ENCODE measurements at places on chromosomes 16 and 17.

DNA sequence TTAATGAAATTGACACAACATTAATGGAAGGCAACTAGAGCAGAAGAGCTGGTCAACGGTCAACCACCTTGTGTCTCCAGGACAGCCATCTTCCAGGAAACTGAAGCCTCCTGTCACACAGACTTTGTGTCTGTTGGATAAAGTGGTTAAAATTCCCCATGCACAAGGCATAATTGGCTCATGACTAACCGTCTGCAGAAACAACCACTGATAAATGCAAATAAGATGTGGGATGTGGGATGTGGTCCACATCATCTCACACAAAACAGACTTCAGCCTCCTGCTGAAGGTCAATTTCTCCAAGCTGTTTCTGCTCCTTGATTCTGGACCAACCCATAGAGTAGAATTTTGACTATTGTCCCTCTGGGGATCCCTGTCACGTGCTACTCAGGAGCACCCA is 26.9 kb upstream of the XYLT1 start:
- no peak for DNase-seq

DNA sequence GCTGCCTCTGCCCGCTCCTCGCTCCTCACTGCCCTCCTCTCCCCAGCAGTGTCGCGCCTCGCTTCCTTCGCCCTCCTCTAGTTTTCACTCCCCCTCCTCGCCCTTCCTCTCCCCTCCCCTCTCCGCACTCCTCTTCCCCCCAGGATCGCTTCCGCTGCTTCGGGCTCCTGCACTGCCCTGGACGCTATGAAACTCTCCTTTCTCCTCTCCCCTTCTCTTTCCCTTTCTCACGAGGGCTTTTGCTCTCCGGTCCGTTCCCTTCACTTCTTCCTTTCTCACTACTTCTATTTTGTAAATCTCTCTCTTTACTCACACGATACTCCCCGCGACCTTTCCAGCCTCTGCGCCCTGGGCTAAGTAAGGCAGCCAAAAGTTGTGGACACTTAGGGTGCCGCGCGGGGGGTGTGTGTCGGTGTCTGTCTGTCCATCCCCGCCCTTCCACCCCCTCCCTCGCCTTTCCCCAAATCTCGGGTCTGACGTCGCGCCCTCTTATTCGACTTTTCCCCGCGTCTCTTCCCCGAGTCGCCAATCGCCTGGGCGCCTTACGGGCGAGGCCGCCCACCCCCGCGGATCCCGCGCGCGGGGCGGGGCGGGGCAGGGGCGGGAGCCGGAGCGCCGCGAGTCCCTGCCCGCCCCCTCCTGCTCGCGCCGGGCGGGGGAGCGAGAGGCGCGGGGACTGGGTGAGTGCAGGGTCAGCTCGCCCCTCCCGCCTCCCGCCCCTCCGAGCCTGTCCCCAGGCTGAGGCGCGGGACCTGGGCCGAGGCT is at the start of gene IRX3:
Gene IRX3 (minus strand): TSS at position 422 of the 765 bp plus-strand sequence. CDS start 737 bp downstream, outside the sequence.
- peak; percentile 94 for DNase-seq

DNA sequence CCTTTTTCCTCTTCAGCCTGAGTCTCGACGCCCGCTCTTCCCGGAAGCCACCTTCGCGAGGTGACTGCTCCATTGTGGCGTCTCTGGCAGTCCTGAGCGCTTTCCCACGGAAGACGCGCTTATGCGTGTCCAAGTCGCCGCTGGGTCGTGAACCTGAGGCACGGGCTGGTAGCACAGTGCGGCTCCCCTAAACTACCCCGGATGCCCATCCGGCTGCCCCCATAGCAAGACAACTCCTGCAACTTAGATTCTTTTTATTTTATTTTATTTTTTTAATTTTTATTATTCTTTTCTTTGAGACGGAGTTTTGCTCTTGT is 2.1 kb upstream of the ESRP2 start:
- no peak for DNase-seq

- DNase-seq: no peak
Observed at GRCh38 chr17:77237232-77238008, 96.7 kb downstream of the SEC14L1 start.

DNA sequence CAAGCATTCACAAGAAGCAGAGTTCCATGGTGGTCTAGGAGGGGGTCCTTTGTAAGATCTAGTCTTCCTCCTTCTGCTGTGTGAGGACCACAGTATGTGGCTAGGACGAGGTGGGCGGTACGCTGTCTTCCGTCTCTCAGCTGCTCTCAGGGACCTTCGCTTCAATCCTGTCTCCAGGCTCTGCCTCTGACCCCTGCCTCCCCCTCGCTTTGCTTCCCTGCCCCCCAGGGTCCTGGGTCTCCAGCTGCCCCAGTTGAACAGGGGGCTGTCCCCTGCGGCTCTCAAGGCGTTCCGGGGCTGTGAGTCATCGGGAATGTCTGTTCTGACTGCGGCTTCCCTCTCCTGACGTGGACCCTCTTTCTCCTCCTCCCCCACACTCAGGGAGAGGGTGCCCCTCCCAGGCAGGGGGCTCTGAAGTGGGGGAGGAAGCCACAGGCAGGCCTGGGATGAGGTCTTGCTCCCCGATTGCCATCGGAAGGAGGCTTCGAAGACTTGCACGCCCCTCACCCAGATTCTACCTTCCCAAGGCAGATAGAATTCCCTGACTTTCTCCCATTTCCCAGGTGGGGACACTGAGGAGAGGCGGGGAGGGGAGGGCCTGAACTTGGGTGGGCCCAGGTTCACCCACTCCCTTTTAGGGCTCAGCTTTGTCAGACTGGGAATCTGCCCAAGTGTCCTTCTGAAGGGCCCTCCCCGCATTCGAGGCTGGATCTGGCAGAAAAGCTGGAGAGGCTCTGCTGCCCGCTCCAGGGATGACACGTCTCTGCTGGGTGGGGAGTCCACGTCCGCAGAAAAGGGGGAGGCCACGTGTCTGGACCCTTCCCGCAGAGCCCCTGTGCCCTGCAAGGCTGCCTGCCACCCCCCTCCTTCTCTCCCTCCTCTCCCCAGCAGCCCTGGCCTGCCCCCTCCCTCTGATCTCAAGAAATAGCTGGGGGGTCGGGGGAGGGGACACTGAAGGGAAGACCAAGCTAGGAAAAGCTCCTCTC is 9.1 kb upstream of the COL1A1 start:
- peak; percentile 99 for DNase-seq

- no peak for DNase-seq
Observed at GRCh38 chr17:68611353-68612208, 10.4 kb upstream of the FAM20A start.

- DNase-seq: peak; percentile 5
Observed at GRCh38 chr17:45677770-45678169, 106.3 kb upstream of the CRHR1 start.

DNA sequence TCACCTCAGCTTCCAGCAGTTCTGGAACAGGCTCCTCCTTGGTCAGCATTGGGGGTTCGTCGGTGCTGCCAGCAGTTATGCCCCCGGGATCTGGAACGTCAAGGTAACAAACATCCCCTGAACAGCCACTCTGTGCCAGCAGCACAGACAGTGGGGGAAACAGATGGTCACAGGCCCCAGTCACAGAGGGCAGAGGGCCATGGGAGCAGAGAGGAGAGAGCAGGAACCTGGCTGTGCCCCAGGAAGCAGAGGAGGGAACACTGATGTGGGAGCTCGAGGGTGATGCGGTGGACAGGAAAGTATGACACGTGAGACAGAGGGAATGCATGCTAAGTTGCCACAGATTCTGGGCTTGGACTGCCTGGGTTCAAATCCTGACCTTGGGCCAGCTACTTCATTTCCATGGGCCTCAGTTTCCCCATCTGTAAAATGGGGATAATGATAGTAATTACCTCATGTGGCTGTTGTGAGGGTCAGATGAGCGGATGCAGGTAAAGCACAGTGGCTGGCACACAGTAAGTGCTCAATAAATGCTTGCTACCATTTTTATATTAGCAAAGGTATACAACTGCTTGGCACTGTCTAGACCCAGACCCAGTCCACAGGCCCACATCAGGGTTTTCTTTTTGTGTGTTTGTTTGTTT is 4.9 kb downstream of the BCL7C start:
- no peak for DNase-seq

DNA sequence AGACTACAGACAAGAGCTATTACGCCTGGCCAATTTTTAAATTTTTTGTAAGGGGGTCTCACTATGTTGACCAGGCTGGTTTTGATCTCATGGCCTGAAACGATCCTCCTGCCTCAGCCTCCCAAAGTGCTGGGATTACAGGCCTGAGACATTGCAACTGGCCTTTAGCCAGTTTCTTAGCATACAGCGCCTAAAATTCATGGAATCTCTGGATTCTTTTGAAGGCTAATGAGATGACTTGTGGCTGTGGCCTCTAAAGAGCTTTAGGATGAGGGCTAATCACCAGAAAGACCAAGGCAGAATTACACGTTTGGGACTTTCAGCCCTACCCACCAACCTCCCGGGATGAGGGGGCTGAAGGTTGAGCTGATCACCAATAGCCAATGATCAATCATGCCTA is 34.6 kb downstream of the AKAP10 start:
- DNase-seq: no peak

DNA sequence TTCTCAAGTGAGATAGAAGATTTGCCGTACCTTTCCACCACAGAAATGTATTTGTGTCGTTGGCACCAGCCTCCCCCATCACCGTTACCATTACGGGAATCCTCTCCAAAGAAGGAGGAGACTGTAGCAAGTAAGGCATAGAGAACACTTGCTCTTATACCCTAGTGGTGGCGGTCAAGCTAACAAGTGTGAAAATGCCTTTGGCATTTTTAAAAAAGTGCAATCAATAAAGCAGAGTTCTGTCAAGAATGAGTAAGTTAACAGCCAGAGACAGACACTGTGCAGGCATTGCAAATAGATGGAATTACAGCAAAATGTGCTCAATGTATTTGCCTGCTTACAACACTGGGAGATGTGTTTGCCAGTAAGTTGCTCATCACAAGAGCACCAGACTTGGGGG is 7.7 kb downstream of the MSL1 start:
- no peak for DNase-seq

GRCh38 chr16:61024180-61024900 is 1011.9 kb downstream of the CDH8 start:
- DNase-seq: no peak

GRCh38 chr17:78092794-78093324 is 35.7 kb downstream of the TMC6 start:
- no peak for DNase-seq

- no peak for DNase-seq
Observed at GRCh38 chr17:83131401-83132011, 52.1 kb downstream of the METRNL start.

- no peak for DNase-seq
Observed at GRCh38 chr17:79561486-79562133, 49.2 kb downstream of the RBFOX3 start.

GRCh38 chr17:13728781-13729180 is 127.1 kb upstream of the HS3ST3A1 start:
- DNase-seq: no peak

GRCh38 chr16:84775262-84775810 is 44.4 kb upstream of the CRISPLD2 start:
- DNase-seq: no peak

GRCh38 chr17:77693776-77694175 is 264.7 kb upstream of the TNRC6C start:
- DNase-seq: no peak

DNA sequence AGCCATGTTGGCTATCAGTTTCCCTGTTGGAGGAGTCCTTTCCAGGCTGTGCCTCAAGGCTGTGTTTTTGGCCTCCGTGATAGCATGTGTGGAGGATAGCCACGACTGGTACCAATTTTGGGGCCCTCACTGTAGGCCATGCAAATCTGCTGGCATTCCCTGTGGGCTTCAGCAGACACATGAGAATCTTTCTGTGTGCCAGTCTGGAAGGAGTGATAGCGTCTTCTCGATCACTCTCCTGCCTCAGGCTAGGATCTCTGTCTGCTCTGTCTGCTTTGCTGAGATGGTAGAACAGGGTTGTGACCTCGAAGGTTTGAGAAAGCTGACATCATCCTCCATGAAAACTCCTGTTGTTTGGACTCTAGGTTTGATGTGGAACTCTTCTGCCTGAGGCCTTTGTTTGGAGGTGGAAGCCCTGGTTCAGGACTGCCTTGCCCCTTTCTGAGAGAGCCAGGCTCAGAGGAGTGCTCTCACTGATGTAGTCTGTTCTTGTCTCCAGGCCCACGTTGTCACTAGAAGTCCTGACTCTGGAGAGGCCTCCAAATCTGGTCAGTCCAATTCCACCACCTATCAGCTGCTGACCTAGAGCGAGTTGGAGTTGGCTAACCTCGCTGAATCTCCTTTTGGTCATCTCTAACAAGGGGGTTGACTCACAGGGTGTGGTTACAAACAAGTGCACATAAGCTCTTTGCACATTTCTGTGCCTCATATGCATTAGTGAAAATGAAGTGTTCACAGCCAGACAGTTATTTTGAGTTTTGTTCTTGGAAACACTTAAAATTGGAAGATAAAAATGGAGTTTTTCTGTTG is 12.1 kb upstream of the EDC4 start:
- DNase-seq: peak; percentile 77

- no peak for DNase-seq
Observed at GRCh38 chr17:58005728-58006559, 1.1 kb downstream of the SRSF1 start.

- no peak for DNase-seq
Observed at GRCh38 chr17:74156878-74157277, 46.6 kb upstream of the RPL38 start.

DNA sequence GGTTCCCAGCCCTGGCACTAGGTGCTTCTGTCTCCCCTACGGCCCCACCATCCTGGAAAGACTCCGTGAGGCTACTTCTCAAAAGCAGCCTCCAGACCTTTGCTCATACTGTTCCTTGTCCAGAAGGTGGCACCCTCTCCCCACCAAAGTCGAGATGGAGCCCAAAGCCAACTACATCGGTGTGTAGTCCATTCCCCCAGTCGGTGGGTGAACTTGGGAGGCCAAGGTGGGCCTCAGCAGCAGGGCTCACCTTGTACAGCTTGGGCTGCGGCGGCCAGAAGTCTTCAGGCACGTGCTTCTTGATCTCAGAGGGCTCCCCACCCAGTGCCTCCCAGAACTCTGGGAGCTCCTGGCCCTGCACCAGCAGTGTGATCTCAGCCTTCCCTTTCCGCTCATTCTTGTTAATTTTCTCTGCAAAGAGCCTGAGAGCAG is 10.2 kb downstream of the FLII start:
- peak; percentile 83 for DNase-seq

DNA sequence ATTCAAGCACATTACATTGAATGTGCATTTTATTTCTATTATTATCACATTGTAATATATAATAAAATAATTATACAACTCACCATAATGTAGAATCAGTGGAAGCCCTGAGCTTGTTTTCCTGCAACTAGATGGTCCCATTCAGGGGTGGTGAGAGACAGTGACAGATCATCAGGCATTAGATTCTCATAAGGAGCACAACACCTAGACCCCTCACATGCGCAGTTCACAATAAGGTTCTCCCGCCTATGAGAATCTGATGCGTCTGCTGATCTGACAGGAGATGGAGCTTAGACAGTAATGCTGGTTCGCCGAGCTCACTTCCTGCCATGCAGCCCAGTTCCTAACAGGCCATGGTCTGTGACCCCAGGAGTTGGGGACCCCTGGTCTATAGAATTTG is 96.7 kb upstream of the RBBP6 start:
- no peak for DNase-seq

DNA sequence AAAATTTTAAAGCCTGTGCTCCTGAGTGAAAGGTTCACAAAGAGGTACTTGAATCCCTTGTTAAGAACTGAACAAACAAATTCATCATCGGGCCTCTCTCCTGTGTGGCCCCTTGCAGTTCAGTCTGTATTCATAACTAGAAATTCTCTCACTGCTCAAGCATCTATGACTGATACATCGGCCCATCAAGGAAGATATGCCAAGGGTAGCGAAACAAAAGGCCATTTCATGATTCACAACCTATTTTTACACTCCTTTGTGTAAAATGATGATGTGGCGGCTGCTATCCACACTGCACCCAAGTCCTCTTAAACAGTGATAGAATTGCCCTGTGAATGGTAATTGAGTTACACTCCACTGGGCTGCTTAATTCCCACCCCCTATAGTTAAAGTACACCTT is 204.6 kb downstream of the STX8 start:
- DNase-seq: peak; percentile 70
